ENCODE measurements at places on chromosomes 3 and 15.
A peak's percentile ranks its signal among the peaks of the same experiment; 100 is the strongest.

DNA sequence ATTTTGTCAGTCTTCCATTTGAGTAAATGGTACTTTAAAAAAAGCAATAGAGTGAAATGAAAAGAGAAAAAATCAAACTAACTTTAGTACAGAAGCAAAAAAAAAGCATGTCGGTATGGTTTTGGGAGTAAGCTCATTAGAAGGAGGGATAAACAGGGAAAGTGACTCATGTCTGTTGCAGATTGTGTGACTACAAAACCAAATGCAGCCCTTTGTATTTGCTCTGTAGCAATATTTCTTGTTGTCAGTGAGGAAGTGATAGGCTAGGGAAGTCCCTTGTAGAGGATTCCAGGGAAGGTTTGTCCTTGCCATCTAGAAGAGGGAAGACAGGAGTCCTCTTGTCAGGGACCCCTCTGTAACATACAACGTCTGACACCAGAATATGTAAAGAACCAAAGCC lies 150.5 kb upstream of the POU1F1 start:
- no peak for DNase-seq

- DNase-seq: no peak
Observed at GRCh38 chr3:178971614-178972013, 100.0 kb downstream of the ZMAT3 start.

DNA sequence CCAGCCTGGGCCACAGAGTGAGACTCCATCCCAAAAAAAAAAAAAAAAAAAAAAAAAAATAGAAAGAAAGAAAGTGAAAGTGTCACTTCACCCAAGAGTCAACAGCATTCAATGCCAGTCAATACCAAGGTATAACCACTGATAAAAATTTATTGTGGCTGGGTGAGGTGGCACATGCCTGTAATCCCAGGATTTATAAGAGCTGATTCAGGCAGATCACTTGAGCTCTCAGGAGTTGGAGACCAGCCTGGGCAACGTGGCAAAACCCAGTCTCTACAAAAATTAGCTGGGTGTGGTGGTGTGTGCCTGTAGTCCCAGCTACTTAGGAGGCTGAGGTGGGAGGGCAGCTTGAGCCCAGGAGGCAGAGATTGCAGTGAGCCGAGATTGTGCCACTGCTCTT lies 46.5 kb upstream of the PIK3CB start:
- DNase-seq: no peak

DNA sequence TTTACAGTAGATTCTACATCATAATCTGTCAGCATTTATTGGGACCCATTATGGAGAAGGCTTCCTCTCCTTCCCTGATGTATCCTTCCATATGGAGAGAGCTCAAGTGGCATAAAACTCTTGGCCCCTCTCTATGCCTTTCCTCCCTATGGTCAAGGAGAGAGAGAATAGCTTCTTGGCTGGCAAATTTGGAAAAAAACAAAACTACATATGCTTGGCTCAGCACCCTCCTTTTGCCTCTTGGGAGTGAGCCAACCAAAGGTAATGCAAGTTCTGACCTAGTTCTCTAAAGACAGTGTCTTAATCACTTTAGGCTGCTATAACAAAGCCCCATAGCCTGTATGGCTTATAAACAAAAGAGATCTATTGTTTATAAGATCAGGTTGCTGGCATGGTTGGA lies 37.5 kb downstream of the C3orf70 start:
- DNase-seq: no peak

DNA sequence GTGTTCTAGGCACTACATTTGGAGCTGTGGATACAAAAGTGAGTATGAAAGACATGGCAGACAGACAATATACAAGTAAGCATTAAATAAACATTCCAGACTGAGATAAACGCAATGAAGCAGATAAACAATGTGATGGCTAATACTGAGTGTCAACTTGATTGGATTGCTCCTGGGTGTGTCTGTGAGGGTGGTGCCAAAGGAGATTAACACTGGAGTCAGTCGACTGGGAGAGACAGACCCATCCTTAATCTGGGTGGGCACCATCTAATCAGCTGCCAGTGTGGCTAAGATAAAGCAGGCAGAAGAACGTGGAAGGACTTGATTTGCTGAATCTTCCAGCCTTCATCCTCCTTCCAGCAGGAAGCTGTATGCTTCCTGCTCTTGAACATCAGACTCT lies 77.2 kb downstream of the CADPS start:
- no peak for DNase-seq

DNA sequence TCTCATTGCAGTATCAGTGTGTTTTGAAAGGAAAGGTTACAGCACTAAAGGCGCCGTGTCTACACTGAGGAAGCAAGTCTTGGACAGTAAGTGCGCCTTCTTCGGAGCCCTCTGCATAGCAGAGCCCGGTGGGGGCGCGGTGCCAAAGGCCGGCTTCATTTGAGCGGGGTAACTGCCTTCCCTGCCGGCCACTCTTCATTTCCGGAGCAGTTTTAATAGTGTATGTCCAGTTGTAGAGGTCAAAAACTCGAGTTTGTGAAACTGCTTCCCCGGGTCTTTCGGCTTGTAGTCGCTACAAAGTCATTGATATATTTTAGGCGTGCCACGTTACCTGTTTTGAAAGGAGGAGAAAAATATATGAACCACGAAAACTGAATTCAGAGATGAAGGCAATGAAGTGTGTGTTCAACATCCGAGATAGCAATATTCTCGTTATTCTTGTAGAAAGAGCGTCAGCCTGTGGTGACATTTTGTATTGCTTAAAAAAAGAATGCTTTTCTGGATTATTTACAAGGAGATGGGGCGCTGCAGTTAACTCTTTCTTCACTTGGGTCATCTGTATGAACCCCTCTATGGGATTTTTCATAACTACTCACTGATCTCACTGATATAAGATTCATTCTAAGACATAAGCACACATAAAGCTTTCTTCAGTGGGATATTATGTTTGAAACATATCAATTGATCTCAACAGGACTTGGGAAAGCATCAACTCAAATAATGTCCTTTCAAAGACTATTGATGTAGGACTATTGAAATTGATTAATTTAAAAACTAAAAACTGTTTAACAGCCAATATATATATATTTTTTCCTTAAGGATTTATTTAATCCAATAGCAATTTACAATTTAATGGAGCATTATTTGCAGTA lies 3.0 kb downstream of the ALCAM start:
- no peak for DNase-seq

GRCh38 chr3:74862476-74862875 lies 248.0 kb upstream of the CNTN3 start:
- no peak for DNase-seq

DNA sequence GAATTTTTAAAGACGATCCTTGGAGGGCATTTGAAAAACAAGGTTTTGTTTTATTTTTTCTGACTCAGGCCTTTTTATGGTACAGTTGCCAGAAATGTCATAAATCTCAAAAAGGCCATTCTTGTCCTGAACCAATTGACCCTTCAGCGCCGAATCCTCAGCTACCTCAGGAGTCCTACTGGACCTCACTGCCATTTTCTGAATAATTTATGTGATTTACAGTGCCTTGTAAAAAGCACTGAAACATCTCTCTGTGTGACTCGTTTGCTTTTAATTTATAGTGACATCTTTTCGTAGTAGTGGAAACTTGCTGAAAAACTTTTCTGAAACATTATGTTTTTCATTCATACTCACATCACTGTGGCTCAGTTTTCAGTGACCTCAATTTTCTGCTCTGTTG lies 72.2 kb upstream of the ARL6 start:
- DNase-seq: no peak

GRCh38 chr3:97927704-97928103 lies 44.5 kb downstream of the RIOX2 start:
- peak; percentile 35 for DNase-seq

DNA sequence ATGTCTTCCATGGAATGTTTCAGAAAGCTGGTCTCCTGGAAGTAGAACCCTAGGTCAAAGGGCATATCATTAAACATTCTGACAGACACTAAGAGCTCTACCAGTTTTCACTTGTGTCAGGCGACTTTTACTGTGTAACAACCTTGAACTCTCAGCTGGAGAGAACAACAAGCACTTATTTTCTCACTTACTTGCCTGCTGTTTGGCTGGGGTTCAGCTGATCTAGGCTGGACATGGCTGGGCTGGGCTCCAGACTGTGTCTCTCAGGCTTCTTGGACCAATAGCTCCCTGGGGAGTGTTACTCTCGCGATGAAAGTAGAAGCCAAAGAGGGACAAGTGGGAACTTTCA lies 527.3 kb downstream of the SHQ1 start:
- DNase-seq: no peak

GRCh38 chr3:39448506-39449233 lies 18.8 kb upstream of the MOBP start:
- DNase-seq: no peak

DNA sequence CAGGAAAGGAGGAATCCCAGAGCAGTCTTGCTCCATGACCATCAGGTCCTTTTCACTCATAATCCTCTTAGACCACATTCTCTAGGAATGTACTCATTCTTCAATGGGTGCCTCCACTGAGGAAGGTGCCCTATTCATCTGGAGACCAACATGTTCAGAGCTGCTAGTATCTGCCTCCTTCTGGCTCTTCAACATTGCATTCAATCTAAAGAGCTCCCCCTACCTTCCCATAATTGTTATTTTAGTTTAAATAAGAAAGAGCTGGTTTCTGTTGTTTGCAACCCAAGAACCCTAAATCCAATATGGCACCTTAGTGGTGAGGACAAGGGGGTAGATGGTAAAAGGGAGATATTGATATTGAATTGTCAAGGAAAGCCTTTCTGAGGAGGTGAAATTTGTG lies 67.6 kb downstream of the SCN11A start:
- DNase-seq: no peak

GRCh38 chr15:39030291-39031070 lies 465.9 kb upstream of the RASGRP1 start:
- no peak for DNase-seq

- DNase-seq: no peak
Observed at GRCh38 chr15:69215314-69216035, 55.0 kb downstream of the GLCE start.

- no peak for DNase-seq
Observed at GRCh38 chr3:73422571-73422970, 202.2 kb downstream of the PDZRN3 start.

GRCh38 chr15:77480859-77481633 lies 60.4 kb downstream of the HMG20A start:
- DNase-seq: no peak

GRCh38 chr3:69294014-69294766 lies 91.7 kb downstream of the FRMD4B start:
- no peak for DNase-seq

DNA sequence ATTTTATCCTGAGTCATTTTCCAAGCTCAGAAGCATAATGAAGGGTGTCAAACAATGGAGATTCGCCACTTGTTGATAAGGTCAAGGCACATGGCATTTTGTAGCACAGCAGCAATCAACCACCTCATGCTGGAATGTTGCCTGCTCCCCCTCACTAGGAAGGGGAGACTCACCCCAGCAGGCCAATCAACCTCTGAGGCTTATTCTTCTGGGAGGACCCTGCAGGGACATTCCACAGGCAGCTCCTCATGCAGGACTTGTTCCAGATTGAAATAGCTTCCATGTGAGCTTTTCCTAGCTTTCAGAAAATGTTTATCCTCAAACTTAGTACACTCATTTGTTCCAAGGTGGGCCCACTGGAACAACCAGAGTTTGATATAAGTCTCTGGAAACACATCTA lies 77.6 kb downstream of the SSR3 start:
- peak; percentile 72 for DNase-seq

DNA sequence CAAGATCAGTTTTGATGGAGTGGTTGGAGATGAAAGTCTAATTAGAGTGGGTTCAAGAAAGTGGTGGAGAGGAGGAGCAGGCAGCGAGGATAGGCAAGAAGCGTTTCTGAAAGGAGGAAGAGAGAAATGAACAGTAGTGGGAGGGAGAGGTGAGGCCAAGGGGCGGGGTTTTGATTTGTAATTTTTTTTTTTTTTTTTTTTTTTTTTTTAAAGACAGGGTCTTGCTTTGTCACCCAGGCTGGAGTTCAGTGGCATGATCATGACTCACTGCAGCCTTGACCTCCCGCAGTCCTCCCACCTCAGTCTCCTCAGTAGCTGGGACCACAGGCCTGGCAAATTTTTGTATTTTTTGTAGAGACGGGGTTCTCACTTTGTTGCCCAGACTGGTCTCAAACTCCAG lies 36.6 kb downstream of the MRAS start:
- no peak for DNase-seq

GRCh38 chr15:90742087-90742486 lies 24.9 kb downstream of the BLM start:
- DNase-seq: no peak

DNA sequence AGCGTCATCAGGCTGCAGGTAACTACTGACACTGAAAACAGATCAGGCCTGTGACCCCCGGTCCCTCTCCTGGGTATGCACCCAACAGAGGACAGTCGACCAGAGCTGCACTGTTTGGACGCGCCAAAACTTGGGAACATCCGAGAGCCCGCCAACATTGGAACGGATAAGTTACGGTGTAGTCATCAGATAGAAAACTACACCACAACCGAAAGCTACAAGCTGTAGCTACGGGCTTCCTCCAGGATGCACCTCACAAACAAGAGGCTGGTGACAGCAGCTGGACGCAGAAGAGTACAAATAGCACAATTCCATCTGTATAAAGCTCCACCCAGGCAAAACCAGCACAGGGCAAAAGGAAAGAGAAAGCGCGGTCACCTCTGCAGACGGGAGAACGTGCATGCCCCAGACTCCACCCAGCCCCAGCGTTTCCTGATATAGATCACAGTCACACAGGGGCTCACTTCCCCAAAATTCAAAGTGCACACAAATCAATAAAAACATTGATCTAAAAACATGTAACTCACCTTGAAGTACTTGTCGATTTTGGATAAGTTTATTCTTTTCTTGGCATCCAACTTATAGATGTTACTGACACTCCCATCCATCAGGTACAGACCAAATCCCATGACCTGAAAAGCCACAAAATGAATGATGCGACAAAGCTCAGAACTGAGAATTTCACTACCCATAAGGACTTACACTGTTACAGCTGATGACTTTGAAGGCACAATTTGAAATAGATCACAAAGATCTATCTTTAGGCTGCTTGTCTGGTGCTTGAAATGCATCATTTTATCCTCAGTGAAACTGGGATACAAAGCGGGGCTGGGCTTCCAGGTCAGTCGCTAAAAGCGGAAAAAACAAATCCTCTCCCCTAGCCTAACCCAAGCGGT lies 43.3 kb downstream of the CYFIP1 start:
- no peak for DNase-seq
